ENCODE measurements at places on chromosomes 2 and 18.

GRCh38 chr2:68643011-68643873, at the start of gene PROKR1:
TSS of gene PROKR1 (plus strand) at chr2:68643579. CDS start at chr2:68645822, 2,243 bp downstream.
- DNase-seq, result no peak

GRCh38 chr2:171883275-171883893, 10.7 kb downstream of the SLC25A12 start:
- no peak for DNase-seq

- no peak for DNase-seq
Observed at GRCh38 chr18:49751427-49752094, 61.8 kb downstream of the ACAA2 start.

- DNase-seq, result no peak
Observed at GRCh38 chr2:1631292-1632001, 112.9 kb downstream of the PXDN start.

DNA sequence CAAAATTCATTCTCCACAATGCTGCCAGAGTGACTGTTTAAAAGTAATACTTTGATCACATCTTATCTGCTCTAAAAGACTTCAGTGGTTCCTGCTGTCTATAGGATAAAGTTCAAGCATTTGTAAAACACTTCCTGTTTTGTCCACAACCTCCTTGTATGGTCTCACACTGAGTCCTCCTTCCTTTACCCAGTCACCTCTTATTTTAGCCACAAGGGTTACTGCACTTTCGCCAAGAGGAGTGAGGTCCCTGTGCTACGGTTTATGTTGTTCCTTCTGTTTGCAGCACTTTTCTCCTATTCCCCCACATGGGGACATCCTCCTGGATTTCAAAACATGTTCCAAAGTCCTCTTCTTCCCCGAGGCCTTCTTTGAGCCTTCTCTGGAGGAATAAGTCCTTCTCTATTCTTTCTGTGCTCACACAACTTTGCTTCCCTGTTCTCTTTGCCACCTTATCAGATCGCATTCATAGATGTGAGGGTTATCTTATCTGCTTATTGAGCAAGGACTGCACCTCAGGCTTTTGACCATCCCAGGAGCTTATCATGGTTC, 112.2 kb upstream of the NABP1 start:
- DNase-seq, result no peak

- DNase-seq, result no peak
Observed at GRCh38 chr18:49273241-49273880, 187.1 kb downstream of the DYM start.

- no peak for DNase-seq
Observed at GRCh38 chr2:138942466-138942865, 162.3 kb upstream of the NXPH2 start.

- no peak for DNase-seq
Observed at GRCh38 chr18:31103423-31103822, 1.2 kb upstream of the DSC2 start.

DNA sequence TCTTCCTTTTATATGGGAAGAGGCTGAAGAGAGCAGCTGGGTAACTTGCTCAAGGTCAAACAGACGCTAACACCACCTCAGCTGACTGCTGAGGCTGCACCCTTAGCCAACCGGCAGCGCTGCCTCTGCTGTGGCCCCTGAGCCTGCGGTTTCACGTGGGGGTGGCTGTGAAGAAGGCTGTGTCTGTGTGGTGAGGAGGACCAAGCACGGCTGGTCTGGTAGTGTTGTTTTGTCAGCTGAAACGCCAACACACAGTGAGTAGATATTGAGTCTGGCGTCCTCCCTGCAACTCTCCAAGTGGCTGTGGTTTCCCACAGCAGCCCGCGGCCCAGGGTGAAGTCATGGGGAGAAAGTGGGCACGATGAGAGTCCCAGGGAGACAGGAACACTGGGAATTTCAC, 69.6 kb downstream of the THNSL2 start:
- no peak for DNase-seq

DNA sequence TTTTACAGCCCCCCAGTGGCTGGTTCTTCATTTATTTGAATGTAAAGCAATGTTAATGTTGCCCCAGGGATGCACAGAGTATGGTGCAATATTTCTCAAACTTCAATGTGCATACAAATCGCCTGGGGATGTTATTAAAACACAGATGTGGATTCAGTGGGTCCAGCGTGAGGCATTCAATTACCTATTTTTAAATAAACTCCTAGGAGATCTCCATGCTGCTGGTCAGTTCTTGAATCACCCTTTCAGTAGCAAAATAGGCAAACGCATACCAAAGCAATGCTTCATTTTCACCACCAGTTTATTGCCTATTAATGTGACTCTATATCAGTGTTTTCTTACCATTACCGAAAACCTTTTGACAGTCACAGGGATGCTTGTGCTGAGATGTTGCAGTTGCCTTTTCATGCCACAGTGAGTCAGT, 530.7 kb downstream of the CBLN2 start:
- DNase-seq, result peak; percentile 77

DNA sequence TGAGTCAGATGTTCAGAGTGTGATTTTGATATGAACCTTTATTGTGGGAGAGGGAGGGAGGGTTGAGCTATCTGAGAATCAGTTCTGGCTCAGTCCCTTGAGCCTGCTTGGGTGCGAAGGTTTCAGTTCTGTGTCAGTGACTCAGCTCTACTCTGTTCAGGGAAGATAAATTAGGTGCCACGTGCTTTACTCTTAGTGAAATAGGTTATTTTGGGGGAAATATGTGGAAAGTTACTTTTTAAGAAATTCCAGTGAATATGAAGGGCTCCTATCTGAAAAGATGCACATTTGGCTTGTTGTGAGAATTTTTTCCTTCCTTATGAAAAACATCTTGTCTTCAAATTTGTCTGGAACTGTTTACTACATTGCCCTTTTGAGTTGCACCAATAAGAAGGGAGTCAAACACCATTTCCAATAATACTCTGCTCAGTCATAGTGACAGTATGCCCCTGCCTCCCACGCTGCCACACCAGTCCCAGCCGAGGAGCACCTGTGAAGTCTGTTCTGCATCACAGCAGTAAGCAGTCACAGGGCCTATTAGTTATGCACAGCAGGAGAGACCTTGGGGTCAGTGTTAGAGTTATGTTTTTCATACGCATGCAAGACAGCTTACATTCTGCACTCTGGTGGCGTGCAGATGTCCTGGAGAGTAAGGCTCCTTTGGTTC, 32.8 kb upstream of the DNAH7 start:
- DNase-seq, result peak; percentile 11

GRCh38 chr2:10413503-10413902, 34.6 kb downstream of the ODC1 start:
- DNase-seq, result no peak

DNA sequence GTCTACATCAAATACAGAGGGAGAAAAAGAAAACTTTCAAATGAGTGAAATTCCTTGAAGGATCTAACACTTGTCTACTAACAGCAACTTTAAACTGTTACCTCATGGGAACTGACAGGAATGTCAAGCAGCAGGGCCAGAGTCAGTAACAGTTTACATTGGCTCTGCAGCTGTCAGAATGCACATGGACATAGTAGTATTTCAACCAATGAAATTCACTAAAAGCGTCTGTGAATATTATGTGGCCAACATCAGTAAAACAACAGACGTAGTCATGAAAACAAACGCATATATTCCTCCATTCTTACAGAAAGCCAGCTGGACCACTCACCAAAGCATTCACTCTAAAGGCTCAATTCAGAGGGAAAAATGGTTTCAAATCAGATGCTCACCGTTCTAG, 79.3 kb upstream of the RNU4ATAC start:
- DNase-seq, result no peak

GRCh38 chr2:167069855-167070254, 181.6 kb downstream of the XIRP2 start:
- no peak for DNase-seq
